ENCODE measurements at places on chromosomes 3 and 15. TPM values are rescaled to one million over a fixed set of nuclear protein-coding genes. Genes with fewer than 3 reads are reported as not detected.

- H3K27ac ChIP-seq = no peak overlapping the region
- H3K36me3 ChIP-seq = no peaks in the 10 kb centered on the region
- no peaks in the 10 kb centered on the region for H3K4me1 ChIP-seq
- DNase-seq = no peak
Observed at GRCh38 chr15:101599091-101599490, 53.1 kb downstream of the TM2D3 start.

Gene HIGD2B
- 0.16 TPM for total RNA-seq

DNA sequence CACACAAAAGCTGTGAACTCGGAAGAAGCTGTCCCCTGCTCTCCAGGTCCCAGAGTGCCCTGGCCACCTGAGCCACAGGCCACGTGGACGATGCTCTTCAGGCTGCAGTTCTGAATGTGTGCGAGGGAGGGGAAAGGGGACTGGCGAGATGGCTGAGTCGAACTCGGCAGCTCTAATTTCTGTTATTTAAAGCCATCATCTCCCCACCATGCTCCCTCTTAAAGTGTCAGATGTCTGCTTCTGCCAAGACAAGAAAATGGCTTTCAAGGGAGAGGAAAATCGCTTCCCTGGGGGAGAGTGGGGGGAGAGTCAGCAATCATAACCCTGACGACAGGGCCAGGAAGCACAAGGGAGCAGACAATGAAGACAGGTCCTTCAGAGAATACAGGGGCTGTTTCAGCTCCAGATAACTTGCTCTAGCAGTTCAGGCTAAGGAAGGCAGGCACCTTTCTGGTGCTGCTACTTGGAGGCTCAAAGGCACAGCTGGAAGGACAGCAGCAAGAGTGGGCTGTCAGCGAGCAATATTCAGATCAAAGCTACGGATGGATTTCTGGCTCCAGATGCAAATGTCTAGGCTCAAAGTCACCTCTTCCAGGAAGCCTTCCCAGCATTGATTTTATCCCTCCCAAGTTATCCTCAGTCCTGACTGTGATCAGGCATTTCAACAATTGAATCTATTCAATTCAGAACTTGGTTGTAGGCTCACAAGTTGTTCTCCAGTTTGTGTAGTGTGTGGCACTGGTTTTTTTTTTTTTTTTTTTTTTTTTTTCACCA is 15.5 kb upstream of the CCDC33 start:
- peaks cover 25% of the 10 kb centered on the region for H3K27me3 ChIP-seq
- H3K4me3 ChIP-seq = no peak overlapping the region
- H3K27ac ChIP-seq = no peak overlapping the region
- DNase-seq = no peak
- no peaks in the 10 kb centered on the region for H3K4me1 ChIP-seq

DNA sequence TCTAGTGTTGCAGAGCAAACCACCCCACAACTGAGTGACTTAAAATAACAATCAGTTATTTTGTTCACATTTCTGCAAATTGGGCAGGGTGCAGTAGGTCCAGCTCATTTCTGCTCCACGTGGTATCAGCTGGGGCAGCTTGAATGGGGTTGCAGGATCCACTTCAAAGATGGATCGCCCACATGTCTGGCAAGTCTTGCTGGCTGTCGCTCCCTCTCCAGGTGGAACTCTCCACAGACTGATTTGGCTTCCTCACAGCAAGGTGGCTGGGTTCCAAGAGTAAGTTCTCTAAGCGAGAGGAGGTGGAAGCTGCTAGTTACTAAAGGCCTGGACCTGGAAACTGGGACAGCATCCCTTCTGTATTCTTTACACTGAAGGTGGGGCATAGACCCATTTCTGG is 213.3 kb downstream of the SLC9A9 start:
- no peaks in the 10 kb centered on the region for H3K27me3 ChIP-seq
- no peak overlapping the region for H3K4me3 ChIP-seq
- no peak for DNase-seq
- no peak overlapping the region for H3K27ac ChIP-seq

All from activated T-helper 2 cell treated with anti-CD3 and anti-CD28 coated beads, Interferon-gamma antibody, Interleukin-2, Interleukin-4, amounts not matched to agents 10 μg/mL and 5 μg/mL and 100 μg/mL, durations not matched to agents 14 hours and 24 hours and 36 hours (primary cell).